ENCODE measurements at places on chromosomes 2 and 18. TPM values are rescaled to one million over a fixed set of nuclear protein-coding genes. Genes with fewer than 3 reads are reported as not detected.

IL1R2 gene
- 0.19 TPM for total RNA-seq

KCNF1 gene
- 0.09 TPM for total RNA-seq

RFX8 gene
- total RNA-seq: 0.28 TPM

CTNNA2 gene
- not detected for total RNA-seq

MOGAT1 gene
- total RNA-seq: not detected

PAX8 gene
- not detected for total RNA-seq

MROH2A gene
- total RNA-seq: not detected

BBS5 gene
- total RNA-seq: 2.2 TPM

UPP2 gene
- not detected for total RNA-seq

MLPH gene
- not detected for total RNA-seq

RNF144A gene
- 9.6 TPM for total RNA-seq

HTRA2 gene
- total RNA-seq: 47.2 TPM

CSRNP3 gene
- total RNA-seq: not detected

PNO1 gene
- 15.3 TPM for total RNA-seq

AFF3 gene
- total RNA-seq: not detected

TGFA gene
- total RNA-seq: 0.38 TPM

GRB14 gene
- total RNA-seq: 2.1 TPM

MC2R gene
- not detected for total RNA-seq

GCG gene
- not detected for total RNA-seq

CRYGD gene
- not detected for total RNA-seq

NEURL3 gene
- not detected for total RNA-seq

VRK2 gene
- total RNA-seq: 30.9 TPM

CD8B2 gene
- not detected for total RNA-seq

ACADL gene
- total RNA-seq: not detected

Data from endothelial cell of coronary artery (primary cell).